ENCODE measurements at places on chromosomes 12 and 14. TPM values are rescaled to one million over a fixed set of nuclear protein-coding genes. Genes with fewer than 3 reads are reported as not detected.

DNA sequence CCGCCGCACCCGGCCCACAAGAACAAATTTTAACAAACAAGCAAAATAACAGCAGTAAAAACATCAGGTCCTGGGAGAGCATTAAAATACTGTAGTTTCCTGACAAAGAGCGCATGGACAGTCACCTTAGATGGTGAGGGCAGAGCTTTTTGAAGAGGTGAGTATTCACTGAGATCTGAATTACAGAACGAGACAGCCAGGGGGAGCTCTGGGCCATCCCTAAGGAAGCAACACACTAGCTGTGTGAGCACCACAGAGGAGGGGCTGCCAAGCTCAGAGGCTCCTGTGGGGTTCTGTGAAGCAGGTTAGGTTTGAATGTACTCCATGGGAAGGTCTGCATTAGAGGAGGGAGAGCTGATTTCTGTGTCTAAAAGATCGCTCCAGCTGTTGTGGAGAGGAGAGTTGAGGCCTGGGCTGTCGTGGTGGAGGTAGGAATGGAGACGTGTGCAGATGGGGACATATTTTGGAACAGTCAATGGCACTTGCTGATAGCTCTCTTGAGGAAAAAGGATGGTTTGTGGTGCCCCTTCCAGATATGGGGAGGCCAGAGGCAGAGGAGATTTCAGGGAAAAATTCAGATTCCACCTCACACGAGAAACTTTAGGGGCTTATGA, 72.9 kb downstream of the TRAFD1 start:
- no peak for DNase-seq

DNA sequence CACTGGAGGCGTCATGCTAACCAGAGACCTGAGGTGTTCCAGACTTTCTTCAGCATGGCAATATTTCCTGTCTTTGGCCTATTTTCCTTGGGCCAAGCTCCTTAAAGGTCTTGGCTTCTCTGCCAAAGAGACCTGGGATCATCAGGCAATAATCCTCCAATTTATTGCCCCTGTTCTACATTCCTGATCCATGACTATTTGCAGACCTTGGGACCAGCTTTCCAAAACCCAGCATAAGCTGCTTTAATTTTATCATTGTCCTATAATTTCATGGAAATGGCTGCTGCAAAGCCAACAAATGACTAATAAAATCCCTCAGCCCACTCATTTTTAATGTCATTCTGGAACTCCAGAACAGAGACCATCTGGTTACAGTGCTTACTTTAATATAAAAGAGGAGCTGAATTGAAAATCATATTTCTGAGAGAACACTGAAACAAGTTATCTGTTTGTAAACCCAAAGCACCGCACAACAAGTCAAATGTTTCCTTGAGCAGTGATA, 166.9 kb upstream of the BTG1 start:
- DNase-seq, result no peak

- no peak for DNase-seq
Observed at GRCh38 chr12:123095078-123095881, 55.6 kb downstream of the PITPNM2 start.

GRCh38 chr12:21763531-21763930, 11.0 kb downstream of the KCNJ8 start:
- no peak for DNase-seq

- no peak for DNase-seq
Observed at GRCh38 chr14:31954991-31955390, 122.1 kb upstream of the ARHGAP5 start.

DNA sequence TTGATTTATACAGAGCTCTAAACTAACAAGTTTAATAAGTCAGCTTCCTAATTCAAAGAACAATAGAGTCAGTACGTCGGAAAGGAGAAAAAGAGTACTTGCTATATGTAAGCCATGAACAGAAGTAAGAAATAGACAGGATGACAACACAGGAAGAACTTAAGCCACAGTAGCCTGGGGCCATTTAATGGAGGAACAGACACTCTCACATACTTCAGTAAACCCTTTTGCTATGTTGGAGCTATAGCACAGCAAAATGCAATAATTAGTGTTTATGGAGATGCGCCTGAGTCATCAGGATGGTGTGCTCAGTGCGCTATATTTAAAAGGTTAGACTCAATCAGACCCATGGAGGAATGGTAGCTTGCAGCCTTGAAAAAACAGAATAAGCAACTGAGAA, 61.0 kb downstream of the SRGAP1 start:
- no peak for DNase-seq

DNA sequence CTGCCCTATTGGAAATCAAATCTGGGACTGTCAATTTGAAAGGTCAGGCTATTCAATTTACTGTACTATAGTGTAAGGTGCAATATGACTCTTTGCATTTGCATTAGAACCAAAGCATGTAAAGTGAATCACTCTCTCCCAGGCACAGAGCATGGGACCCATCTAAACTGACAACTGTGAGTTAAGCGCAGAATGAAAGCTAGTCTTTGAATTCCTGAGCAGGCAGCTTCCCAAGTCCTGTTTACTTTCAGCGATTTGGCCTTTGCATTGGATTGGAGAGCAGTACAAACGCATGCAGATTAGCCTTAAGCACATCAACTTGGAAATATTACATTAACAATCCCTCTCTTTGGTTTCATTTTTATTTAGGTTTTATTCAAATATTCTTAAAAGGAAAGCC, 74.6 kb downstream of the RERG start:
- no peak for DNase-seq

DNA sequence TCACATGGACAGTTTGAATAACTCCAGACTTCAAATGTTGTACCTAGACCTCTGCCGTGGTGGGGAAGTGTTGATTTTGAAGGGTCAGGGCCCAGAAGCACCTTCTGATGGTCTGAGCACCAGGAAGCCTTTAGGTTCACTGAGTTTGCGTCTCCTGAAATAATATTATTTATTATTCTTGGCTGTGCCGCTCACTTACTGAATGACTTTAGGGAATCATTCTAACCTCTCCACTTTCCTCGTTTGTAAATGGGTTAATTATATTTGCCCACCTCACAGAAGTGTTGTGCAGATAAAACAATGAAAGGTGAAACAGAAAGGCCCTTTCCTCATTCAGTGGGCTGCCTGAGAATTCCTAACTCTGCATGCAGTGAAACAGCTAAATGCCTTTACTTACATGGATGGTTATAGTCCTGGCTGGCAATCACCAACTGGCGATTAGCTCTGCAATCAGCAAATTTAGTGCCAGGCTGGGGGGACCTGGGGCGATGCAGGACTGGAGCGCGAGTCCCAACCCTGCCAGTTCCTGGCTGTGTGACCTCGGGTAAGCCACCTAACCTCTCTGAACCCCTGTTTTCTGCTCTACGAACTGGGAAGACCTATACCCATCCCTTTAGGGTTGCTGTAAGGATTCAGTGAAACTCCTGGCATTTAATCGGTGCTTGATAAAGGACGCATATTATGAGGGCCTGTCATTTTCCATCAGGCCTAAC, 57.5 kb downstream of the MAP1LC3B2 start:
- DNase-seq, result no peak

Gene MAP1LC3B2
- 1.7 TPM for total RNA-seq

DNA sequence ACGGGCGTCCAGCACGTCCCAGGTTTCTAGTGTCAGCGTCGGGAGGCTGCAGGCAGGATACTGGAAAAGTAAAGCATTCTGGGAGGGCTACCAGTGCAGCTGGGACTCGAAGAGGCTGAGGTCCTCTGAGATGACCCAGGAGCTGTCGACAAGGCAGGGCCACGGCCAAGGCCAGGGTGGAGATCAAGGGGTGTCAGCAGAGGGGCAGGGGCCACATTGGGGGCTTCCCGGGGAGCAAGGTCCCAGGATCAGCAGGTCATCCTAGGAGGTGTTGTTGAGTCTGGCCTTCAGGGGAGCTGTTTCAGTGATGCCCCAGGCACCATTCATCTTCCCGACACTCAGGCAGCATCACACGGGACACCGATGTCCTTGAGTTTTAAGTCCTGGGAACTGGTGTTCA, 377.8 kb upstream of the SFSWAP start:
- DNase-seq, result no peak

- DNase-seq, result no peak
Observed at GRCh38 chr14:75059642-75060041, 4.2 kb downstream of the ACYP1 start.

- no peak for DNase-seq
Observed at GRCh38 chr14:99632410-99633035, 12.4 kb upstream of the HHIPL1 start.

Gene KRT84
- total RNA-seq, result not detected

DNA sequence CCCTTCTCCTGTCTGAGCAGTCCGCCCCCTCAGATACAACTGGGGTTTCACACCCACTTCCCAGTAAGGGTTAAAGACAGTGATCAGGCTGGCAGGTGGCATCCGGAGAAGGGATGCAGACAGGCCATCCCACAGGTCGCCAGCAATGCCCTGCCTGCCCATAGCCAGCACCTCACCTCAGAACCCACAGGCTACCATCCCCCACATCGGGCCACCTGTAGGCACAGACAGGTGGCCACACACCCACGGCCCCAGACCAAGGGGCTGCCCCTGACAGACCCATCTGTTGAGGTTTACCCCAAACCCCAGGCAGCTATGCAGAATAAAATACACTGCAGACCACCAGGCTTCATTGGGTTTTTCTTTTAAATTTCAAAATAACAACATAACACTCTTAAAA, 57.5 kb downstream of the CCNK start:
- DNase-seq, result no peak

DNA sequence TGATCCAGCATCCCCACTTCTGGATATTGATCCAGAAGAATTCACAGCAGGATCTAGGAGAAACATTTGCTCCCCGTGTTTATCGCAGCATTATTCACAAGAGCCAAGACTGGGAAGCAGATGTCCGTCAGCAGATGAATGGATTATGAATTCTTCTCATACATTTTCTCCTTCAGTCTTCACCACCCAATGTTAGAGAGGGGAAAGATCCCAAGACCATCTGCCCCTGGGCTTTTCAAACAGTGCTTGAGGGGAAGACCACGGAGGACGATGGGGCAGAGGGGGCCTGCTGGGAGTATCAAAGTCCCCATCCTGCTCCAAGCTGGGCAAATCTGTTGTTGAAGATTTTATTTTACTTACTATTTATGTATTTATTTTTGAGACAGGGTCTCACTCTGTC, 41.1 kb downstream of the SERPINA3 start:
- DNase-seq, result no peak

- DNase-seq, result peak; percentile 66
Observed at GRCh38 chr12:102948941-102949352, 8.5 kb upstream of the ASCL1 start.

DNA sequence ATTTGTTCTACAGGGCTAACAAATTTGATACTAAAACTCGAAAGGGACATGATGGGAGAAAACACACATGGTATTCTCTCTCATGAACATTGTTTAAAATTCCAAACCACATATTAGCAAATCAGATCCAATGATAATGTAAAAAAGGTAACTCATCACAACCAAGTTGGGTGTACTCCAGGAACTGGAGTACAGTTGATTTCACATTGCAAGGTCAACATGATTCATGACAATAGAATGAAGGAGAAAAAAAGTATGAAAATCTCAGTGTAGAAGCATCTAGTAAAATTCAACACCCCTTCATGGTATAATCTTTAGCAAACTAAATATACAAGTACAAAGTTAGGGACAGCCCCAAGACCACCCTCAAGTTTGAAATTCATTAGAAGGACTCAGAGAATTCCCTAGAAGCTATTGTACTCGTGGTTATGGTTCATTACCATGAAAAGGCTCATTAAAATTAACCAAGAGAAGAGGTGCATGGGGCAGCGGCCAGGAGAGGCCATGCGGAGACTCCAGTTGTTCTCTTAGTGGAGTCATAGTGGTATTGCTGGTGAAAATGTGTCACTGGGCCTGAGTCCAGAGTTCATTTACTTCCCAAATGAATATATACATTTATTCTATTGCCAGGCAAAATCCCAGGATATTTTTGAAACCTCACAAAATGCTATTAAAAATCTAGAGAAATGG, 3.1 kb upstream of the CDCA4 start:
- no peak for DNase-seq

GRCh38 chr12:12803186-12803585, 10.0 kb upstream of the DDX47 start:
- DNase-seq, result no peak

DNA sequence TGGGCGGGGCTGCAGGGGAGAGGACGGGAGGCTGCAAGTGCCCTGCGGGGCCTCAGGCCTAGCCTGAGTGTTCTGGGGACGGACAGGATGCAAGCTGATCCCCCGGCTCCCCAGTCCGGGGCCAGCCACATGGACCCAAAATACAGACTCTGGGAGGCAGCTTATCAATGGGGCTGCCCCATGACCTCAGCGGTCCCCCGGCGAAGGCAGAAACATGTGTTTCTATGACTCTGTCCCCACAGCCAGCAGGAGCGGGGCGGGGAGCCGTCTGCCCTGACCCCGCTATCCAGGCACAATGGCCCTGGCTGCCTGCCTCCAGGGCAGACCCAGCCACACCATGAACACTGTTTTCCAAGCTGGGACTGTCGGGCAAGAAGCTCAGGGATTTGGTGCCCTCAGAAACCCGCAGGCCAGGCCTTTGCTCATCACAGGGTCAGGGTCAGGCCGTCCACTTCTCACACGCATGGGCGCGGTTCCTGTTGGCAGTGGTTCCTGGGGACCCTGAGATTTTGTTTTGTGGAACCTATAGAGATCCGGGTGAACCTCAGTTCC, 75.0 kb downstream of the RFLNA start:
- peak; percentile 62 for DNase-seq

Gene HSPA2
- 95.9 TPM for total RNA-seq

DNA sequence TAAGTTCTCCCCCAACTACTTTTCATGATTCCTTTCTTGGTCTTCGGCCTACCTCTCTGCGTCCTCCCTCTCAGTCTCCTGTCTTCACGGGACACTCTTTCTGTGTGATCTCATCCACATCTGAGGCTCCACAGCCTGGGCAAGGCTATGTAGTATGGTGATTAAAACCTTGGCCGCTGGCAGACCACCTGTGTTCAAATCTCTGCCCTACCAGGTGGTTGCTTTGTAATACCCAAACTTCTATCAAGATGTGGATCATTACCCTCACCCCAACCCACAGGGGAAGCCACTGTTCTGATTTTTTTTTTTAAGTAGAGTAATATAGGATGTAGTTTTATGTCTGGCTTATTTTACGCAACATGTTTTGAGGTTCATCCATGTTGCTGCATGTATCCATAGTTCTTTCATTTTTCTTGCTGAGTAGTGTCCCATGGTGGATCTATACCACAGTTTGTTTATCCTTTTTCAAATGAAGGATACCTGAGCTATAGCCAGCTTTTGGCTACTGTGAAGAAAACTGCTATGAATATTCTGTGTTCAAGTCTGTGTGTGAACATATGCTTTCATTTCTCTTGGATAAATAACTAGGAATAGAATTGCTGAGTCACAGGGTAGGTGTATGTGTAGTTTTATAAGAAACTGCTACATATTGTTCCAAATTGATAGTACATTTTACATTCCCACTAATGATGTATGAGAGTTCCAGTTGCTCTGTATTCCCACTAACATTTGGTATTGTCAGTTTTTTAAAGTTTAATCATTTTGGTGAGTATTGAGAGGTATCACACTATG, 8.3 kb upstream of the STAT6 start:
- DNase-seq, result no peak

GRCh38 chr14:80637756-80638619, 303.6 kb downstream of the CEP128 start:
- no peak for DNase-seq

- DNase-seq, result no peak
Observed at GRCh38 chr12:122489038-122489437, 11.7 kb downstream of the ZCCHC8 start.

Gene SPRYD4
- total RNA-seq, result 3.0 TPM

Measured in tibial nerve (tissue), 4 donors.